ENCODE measurements at places on chromosomes 13 and 19.

DNA sequence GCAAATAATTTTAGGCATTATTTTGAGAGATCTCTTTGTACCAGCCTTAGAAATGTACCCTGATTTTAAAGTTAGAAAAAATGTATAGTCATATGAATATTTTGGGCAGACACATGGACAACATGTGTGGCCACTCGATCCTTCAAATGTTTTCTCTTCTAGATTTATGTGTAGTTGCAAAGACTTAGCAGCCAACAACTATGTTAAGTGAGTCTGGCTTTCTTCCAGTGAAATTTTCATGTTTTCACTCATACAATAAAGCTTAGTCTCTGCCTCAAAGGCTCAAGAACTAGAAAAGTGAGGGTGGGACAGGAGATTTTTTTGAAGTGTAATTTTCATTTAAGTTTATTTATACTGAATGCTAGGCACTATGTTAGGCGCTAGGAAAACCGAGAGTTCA lies 207.7 kb upstream of the DACH1 start:
- no peak for DNase-seq

- no peak for DNase-seq
Observed at GRCh38 chr13:29754473-29754806, 96.0 kb downstream of the UBL3 start.

DNA sequence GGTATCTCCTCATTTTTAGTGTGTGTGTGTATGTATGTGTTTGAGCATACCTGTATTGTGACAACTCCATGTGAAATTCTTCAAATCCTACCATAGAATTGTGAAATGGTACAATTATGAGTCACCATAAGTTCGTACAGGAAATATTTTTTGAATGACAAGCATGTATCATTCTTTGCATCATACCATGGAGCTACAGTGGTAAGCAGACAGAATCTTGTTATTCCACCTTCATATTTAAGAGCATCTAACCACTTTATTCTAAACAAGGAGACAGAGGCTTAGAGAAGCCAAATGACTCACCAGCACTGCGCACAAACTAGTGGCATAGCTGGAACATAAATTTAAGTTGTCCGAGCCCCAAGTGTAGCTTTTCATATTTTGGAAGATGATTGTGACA lies 4.5 kb upstream of the EPSTI1 start:
- no peak for DNase-seq

GRCh38 chr19:1873524-1874473 lies 10.4 kb upstream of the KLF16 start:
- DNase-seq: no peak

DNA sequence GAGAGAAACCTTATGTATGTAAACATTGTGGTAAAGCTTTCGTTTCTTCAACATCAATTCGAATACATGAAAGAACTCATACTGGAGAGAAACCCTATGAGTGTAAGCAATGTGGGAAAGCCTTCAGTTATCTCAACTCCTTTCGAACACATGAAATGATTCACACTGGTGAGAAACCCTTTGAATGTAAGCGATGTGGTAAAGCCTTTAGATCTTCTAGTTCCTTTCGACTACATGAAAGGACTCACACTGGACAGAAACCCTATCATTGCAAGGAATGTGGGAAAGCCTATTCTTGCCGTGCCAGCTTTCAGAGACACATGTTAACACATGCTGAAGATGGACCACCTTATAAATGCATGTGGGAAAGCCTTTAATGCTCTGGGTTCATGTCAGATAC lies 24.7 kb downstream of the ZNF136 start:
- no peak for DNase-seq

DNA sequence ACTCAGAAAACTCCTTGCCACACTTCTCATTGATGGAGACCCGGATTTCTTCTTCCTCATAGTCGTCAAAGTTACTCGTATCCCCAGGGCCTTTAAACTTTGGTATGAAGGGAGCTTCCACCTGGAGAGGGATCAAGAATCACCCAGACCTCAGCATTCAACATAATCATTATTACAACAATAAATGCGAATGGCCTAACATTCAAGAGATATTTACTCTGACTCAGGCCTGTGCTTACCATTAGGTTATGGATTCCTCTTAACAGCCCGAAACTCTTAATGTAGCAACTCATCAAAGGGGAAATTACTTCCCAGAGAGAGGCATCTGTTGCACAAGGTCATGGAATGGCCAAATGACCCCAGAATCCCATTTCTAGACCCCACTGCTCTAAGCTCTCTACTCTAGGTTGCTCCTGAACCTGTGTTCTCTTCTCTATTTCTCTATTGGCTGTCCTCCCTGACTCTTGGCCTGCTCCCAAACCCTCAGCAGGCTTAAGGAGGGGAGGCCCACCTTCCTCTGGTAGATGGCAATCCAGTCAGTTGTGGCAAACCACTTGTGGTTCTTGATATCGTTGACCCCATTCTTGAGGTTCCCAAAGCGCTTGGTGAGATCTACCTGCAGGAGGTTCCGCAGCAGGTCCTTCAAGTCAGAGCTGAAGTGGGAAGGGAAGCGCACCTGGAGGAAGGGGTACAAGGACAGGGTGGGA lies 2.7 kb upstream of the SAMD1 start:
- DNase-seq: no peak

DNA sequence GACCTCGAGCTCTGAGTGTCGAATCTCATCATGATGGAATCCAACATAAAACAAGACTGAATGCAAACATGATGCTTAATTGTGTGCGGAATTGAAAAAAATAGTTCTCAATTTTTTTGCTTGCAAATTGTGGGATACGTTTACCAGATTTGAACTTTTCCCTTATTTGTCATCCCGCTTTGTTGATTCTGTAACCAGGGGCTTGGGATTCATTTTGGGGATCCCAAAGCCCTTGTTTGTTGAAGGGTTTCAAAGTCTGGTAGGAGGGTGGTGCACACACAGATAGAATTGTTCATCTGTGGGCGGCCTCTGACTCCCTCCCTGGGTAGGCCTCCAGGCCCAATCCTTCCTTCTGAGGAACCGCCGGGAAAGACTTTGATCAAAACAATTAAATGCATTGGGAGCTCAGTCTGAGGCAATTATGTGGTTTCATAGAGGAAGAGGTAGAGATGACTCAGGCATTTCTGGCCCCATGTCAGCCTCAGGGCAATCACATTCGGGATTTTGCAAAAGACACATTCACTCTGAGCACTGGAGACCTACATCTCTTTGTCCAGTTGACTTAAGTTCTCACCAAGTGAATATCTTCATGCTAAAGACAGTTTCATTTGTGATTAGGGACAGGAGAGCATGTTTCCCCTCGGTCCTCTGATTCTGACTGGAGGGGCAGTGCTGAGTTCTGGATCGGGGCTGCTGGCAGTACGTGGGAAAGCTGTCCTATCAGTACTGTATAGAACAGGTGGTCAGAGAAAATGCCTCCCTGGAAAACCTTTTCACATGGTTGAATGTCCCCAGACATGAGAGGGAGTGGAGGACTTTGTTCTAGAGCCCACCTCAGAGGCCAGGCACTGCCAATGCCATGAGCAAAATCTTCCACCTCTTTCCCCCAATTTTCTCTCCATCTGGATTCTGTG lies 27.8 kb upstream of the IGFL4 start:
- no peak for DNase-seq

DNA sequence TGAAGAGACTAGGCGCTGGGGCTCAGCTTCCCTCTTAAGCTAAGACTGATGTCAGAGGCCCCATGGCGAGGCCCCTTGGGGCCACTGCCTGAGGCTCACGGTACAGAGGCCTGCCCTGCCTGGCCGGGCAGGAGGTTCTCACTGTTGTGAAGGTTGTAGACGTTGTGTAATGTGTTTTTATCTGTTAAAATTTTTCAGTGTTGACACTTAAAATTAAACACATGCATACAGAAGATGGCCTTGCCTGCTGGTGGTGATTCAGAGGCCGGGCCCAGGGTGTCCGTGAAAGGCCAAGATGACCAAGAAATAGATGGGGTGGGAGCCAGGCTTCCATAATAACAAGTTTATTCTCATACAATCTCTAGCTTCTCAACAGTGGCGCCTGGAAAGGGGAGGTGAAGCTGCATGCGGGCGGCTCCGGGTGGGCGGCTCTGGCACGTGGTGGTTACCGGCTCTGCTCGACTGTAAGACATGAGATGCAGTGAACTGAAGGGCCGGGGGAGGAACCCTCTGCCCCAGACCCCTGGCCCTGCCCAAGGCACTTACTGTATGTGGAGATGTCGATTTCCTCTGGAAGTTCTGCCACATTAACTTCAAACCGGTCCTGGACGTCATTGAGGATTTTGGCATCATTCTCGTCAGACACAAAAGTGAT lies 10.5 kb downstream of the DDX39A start:
- no peak for DNase-seq

DNA sequence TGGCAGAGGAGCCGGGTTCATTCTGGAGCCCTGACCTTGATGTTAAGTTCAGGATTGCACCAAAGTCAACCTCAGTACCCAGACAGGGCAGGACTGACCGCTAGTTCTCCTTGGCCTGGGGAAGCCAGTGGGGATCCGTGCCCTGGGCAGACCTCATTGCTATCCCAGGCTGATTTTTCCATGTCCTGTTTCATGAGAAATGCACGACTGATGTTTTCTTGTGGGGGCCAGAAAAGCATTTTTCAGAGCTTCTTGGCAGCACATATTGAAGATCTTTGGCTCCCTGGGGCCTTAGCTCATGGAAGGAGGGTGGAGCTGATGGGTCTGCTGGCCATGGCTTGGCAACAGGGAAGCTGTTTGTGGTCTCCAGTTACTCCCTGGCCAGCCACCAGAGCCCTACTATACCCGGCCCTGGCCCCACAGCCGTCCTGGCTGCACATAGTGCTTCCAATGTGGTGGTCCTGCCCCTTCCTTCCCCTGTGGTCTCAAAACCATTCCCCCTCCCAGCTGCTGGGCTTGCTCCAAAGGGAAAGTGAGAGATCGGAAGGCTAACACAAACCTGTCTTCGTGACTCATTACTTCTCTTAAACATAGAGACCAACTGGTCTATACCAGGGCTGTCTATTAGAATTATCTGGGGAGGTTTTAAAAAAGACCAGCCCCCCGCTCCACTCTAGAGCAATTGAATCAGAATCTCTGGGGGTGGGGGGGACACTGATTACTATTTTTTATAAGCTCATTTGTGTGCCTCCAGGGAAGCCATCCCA lies 11.2 kb downstream of the IL17D start:
- no peak for DNase-seq

DNA sequence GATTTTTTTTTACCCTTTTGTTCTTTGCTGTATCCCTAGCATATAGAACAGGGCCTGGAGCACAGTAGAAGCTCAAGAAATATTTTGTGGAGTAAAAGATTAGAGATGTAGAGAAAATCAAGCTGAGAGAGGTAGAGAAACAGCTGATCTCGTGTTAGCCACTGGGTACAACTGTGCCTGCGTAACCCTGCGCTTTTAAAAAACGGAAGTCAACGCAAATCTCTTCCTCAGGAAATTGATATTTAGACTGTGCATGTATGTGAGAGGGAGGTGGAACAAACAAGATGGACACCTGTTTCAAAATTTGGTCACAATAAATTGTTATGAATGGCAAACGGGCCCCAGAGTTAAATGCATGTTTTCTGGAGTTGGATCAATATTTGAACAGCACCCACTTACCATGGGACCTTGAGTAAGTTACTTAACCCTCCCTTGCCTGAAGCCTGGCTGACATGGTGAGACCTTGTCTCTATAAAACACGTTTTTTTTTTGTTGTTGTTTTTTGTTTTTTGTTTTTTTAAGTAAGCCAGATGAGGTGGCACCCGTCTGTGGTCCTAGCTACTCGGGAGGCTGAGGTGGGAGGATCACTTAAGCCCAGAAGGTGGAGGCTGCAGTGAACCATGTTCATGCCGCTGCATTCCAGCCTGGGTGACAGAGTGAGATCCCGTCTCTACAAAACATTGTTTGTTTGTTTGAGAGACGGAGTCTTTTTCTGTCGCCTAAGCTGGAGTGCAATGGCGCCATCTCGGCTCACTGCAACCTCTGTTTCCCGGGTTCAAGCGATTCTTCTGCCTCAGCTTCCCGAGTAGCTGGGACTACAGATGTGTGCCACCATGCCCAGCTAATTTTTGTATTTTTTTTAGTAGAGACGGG lies 3.3 kb upstream of the EPOR start:
- DNase-seq: no peak

DNA sequence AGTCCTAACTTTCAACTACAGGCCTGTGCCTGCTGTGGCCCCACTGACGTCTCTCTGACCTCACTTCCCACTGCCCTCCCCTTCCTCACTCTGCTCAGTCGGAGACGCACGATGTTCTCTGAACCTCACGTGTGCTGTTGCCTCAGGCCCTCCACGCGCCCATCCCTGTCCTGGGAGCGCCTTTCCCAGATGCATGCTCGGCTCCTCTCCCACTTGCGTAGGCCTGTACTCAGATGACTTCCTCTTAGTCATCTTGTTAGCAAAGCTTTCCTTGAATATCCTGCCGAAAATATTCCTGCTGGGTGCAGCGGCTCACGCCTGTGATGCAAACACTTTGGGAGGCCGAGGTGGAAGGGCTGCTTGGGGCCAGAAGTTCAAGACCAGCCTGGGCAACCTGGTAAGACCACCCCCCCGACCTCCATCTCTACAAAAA lies 9.3 kb upstream of the SYT5 start:
- DNase-seq: no peak

DNA sequence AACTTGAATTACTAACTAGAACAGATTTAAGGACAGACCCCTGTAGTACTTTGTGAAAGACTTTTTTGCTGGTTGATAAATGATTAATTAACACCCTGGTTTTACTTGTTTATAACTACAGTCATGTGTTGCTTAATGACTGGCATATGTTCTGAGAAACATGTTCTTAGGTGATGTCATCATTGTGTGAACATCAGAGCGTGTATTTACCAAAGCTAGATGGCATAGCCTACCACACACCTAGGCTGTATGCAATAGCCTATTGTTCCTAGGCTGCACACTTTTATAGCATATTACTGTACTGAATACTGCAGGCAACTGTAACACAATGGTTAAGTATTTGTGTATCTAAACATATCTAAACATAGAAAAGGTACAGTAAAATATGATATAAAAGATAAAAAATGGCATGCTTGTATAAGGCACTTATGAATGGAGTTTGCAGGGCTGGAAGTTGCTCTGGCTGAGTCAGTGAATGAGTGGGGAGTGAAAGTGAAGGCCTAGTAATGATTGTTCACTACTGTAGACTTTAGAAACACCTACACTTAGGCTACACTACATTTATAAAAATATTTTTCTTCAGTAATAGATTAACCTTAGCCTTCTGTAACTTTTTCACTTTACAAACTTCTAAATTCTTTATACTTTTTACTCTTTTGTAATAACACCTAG lies 260.3 kb downstream of the KCNRG start:
- DNase-seq: no peak

GRCh38 chr13:72293206-72293605 lies 426.2 kb upstream of the DACH1 start:
- DNase-seq: no peak

DNA sequence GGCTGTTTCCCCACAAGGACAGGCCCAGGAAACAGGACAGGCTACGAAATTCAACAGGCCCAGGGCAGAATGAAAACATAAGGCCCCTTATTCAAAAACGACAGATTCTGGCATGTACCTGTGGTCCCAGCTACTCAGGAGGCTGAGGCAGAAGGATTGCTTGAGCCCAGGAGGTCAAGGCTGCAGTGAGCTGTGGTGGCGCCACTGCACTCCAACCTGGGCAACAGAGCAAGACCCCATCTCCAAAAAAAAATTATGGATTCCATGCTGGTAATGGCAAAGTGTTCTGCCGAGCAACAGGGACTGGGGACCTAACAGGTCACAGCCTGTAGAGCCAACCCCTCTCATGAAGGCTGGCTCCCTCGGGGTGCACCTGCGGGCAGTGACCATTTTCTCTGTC lies 52.6 kb upstream of the USE1 start:
- no peak for DNase-seq
